ENCODE measurements at places on chromosomes 4 and X.

GRCh38 chrX:149962859-149963757 is 24.8 kb upstream of the EOLA2 start:
- DNase-seq = no peak

- DNase-seq = no peak
Observed at GRCh38 chr4:57137261-57137660, 27.1 kb upstream of the IGFBP7 start.

DNA sequence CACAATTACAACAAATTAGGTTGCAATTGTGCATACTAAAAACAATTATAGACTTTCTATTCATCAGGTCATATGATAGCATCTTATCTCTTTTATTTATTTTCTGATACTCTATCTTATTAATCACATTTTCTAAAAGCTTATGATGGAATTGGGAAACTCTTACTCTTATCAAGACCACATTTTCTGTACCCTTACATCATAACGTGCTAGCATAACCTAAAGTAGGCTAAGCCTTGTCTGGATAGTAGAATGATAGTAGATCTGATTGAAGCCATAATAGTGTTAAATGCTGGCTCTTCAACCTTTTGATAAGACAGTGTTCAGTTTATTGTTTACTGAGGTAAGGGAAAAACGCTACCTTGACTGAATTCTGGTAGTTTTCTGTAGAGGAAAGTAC is 294.0 kb downstream of the CCSER1 start:
- no peak for DNase-seq

DNA sequence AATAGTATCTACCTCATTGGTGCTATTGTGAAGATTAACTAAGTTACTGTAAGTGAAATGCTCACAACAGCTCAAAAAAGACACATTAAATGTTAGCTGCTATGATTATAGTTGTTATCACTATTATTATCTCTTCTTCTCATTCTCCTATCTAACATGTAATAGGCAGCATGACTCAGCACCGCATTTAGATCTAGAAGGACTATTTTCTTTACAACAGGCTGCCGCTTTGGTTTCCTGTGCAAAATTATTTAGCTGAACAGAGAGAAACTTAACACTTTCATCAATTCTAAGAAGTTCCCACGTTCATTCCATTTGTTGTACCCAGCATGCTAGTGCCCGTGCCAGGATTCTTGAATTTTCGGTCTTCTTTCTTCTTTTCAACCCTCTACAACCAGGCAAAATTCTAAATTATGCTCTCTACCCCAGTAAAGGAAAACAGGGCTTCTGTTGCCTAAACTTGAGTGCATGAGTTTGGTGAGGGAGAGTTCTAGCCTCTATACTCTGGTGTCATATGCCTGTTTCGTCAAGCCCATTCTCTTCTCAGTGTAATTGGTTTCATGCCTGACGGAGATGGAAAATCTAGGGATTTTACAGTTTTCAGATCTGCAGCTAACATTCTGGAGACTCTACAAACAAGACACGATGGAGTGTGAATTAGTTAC is 378.9 kb downstream of the PPP1R2C start:
- no peak for DNase-seq

DNA sequence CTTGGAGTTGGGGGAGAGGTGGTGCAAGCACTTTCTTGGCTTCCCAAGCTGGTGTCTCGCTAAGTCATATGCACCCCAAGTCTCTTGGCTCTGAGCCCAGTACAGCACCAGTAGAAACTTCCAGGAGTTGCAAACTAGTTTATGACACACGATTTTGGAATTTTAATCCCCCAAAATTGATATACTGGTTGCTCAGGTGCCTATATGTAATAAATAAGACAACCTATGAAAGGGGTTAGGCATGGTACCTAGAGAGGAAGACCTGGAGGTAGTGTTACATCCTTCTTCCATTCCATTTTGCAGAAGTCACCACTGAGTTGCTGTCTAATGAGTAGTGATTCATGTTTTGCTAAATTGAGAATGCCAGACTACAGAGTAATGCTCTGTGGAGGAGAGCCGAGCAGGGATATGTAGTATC is 4.3 kb upstream of the SLC4A4 start:
- no peak for DNase-seq

DNA sequence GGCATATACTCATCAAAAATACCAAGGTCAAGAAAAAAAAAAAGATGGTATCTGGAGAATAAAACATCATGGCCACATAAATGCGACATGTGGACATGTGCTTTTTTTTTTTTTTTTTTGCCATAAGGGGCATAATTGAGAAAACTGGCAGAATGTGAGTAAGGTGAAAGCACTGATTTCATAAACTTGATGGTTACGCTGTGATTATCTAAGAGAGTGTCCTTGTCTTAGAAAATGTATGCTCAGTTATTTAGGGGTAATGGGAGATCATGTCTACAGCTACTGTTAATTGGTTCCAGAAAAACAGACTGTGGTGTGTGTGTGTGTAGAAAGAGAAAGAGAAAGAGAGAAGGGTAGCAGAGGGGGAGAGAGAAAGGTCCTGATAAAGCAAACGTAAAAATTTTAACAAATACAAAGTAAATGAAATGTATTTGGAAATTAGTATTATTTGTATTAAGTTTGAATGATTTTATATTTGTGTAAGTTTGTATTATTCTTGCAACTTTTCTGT is 8.1 kb downstream of the DNAJB14 start:
- no peak for DNase-seq

- no peak for DNase-seq
Observed at GRCh38 chrX:155534800-155535199, 76.4 kb upstream of the F8A3 start.

DNA sequence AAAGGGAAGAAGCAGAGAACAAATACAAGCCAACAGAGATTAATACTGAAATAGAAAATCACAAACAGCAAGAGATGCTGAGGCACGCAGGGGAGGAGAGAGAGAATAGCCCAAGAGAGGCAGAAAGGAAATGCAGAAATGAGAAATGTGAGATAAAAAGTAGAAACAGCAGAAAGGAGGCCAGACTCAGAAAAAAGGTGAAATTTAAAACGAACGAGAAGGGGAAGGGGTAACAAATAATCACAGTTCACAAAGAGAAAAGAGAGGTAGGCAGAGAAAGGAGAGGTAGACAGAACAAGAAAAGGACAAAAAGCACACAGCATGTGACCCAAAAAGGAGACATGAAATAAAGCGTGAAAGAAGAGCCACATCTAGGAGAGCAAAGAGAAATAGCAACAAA is 264.4 kb downstream of the CHIC1 start:
- DNase-seq = no peak

- DNase-seq = no peak
Observed at GRCh38 chr4:156251373-156252065, 297.9 kb upstream of the CTSO start.

GRCh38 chr4:66443008-66443407 is 772.7 kb upstream of the EPHA5 start:
- no peak for DNase-seq

GRCh38 chrX:101163166-101163565 is 56.4 kb upstream of the DRP2 start:
- no peak for DNase-seq

DNA sequence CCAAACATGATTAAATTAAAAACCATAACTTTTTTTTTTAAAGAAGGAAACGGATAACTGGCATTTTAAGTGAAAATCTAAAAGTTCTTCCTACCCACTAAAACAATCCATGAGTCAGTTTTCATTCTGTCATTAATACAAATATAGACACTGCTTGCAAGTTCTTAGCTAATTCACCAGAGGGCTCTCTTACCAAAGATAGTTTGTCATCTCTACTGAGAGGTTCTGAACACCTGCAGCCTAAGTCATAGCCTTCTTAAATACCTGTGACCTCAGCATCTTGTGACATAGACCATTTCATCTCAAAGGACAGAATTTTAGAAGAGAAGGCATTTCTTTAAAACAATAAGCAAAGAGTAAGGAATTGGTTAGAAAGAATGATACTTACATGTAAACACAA is 65.3 kb upstream of the FAM120C start:
- no peak for DNase-seq

Measured in stimulated activated CD4-positive, alpha-beta T cell treated with anti-CD3 and anti-CD28 coated beads, Interleukin-1b, Interleukin-23, amount 100 ng/mL, for 1 hour (primary cell).